ENCODE measurements at places on chromosomes 12 and 14. TPM values are rescaled to one million over a fixed set of nuclear protein-coding genes. Genes with fewer than 3 reads are reported as not detected.

- no peaks in the 10 kb centered on the region for H3K36me3 ChIP-seq
- no peak overlapping the region for H3K27ac ChIP-seq
- peaks cover 55% of the 10 kb centered on the region for H3K27me3 ChIP-seq
- peak overlapping the region; percentile 57 for H3K4me3 ChIP-seq
These were observed 2.2 kb downstream of the PRMT8 start for GRCh38 chr12:3493043-3493858.

DNA sequence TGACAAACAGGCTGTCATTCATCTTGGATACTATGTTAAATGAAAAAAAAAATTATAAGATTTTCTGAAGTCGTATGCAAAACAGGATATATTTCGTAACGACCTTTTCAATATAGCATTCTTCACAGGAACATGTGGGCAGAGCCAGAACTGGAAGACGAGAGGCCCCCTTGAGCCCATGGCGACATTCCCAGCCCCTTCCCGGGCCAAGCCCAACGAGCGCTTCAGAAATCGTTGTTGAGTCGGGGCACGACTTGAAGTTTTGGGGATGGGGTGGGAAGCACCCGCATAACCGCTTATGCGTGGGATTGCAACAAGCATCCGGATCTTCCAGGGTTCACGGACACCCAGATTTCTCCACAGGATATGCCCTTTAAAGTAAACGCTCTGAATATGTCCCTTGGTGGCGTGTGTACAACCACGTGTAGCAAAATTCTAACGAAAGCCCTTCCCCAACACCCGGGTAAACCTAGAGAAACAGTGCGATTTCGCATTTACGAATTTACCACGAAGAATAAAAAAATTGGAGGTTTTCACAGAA, 736 bp downstream of the C14orf39 start:
- H3K27ac ChIP-seq: no peak overlapping the region
- H3K27me3 ChIP-seq: no peaks in the 10 kb centered on the region
- DNase-seq: no peak
- no peaks in the 10 kb centered on the region for H3K4me1 ChIP-seq
- H3K4me3 ChIP-seq: peak overlapping the region; percentile 68

The ACSS3 gene
- total RNA-seq: 19.3 TPM

- H3K4me3 ChIP-seq: no peak overlapping the region
- peaks cover 87% of the 10 kb centered on the region for H3K36me3 ChIP-seq
- H3K4me1 ChIP-seq: no peaks in the 10 kb centered on the region
- no peak for DNase-seq
- H3K27ac ChIP-seq: no peak overlapping the region
These were observed 6.1 kb upstream of the LRP1-AS start for GRCh38 chr12:57153415-57153997.

GRCh38 chr12:119949145-119949544, 39.9 kb upstream of the BICDL1 start:
- no peaks in the 10 kb centered on the region for H3K4me1 ChIP-seq
- H3K27ac ChIP-seq: no peak overlapping the region
- no peaks in the 10 kb centered on the region for H3K27me3 ChIP-seq
- no peak overlapping the region for H3K4me3 ChIP-seq

- no peaks in the 10 kb centered on the region for H3K36me3 ChIP-seq
- H3K27ac ChIP-seq: no peak overlapping the region
- H3K4me1 ChIP-seq: no peaks in the 10 kb centered on the region
These were observed 173.5 kb downstream of the PAX9 start for GRCh38 chr14:36835128-36835527.

The CLEC4C gene
- total RNA-seq: 0.26 TPM

DNA sequence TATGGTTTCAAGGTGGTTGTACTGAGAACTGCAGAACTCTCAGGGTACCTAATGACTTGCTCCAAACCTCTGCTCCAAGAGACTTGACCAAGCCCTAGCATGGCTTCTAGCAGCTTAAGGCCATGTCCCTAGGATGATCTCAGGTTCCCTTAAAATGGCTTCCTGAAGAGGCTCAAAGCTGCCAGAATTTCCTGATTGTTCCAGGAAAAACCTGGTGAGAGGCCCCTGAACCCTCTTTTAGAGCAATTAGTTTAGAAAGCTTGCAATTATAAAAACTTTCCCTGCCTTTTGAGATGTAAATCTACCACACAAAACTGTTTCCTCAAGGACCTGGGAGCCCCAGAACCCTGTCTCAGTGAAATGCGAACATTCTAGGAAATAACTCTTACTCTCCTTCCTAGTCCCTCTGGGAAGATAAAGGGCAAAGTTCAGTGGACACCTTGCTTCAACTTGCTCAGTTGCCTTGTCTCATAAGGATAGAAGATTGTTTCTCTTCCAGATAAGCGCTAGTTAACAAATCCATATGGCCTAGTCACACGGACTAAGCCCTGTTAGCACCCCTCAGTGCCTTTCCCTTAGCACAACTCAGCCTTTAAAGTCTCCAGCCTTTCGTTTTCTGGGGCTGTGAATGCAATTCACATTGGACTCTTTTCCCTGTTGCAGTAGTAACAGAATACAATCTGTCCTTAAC, 2.5 kb downstream of the CMAS start:
- peaks cover 11% of the 10 kb centered on the region for H3K4me1 ChIP-seq
- H3K27me3 ChIP-seq: no peaks in the 10 kb centered on the region
- peak overlapping the region; percentile 73 for H3K4me3 ChIP-seq
- DNase-seq: peak; percentile 38
- peaks cover 7% of the 10 kb centered on the region for H3K36me3 ChIP-seq

GRCh38 chr12:69404851-69405565, 45.5 kb downstream of the YEATS4 start:
- H3K27me3 ChIP-seq: no peaks in the 10 kb centered on the region
- H3K36me3 ChIP-seq: no peaks in the 10 kb centered on the region
- no peak overlapping the region for H3K27ac ChIP-seq
- H3K4me3 ChIP-seq: no peak overlapping the region
- no peaks in the 10 kb centered on the region for H3K4me1 ChIP-seq
- DNase-seq: no peak

The ARHGEF25 gene
- total RNA-seq: 24.4 TPM

The KRT75 gene
- total RNA-seq: not detected

The CCNB1IP1 gene
- 165 TPM for total RNA-seq

DNA sequence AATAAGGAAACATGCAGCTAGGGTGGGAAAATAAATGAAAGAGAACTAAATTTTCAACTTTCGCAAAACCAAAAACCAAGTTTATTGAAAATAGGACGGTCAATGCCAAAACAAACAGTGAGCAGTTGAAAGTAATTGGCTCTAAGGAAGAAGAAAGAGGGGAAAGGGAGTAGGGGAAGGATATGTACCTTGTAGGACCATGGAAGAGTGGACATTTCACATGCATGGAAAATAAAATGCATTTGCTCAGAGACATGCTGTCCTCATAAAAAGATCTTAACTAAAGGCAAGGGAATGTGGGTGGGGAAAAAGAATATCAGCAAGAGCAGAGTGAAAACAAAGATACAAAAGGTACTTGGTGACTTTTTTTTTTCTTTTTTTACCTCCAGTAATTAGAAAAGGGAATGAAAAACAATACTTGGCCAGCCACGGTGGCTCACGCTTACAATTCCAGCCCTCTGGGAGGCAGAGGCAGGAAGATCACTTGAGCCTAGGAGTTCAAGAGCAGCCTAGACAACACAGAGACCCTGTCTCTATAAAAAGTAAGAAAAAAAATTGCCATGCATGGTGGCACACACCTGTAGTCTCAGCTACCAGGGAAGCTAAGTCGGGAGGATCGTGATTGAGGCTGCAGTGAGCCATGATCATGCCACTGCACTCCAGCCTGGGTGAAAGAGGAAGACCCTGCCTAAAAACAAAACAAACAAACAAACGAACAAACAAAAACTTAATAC, 6.6 kb downstream of the TXNDC16 start:
- DNase-seq: no peak
- no peaks in the 10 kb centered on the region for H3K27me3 ChIP-seq
- H3K36me3 ChIP-seq: 0 out of 2 replicates have a peak, but pooled peaks cover 4% of the 10 kb centered on the region
- H3K4me1 ChIP-seq: no peaks in the 10 kb centered on the region
- H3K4me3 ChIP-seq: no peak overlapping the region

The TNS2 gene
- total RNA-seq: 4.5 TPM

GRCh38 chr14:98404811-98405210, 867.2 kb downstream of the BCL11B start:
- no peaks in the 10 kb centered on the region for H3K27me3 ChIP-seq
- no peaks in the 10 kb centered on the region for H3K36me3 ChIP-seq
- no peak overlapping the region for H3K27ac ChIP-seq
- H3K4me1 ChIP-seq: no peaks in the 10 kb centered on the region

The CD9 gene
- total RNA-seq: 131 TPM

DNA sequence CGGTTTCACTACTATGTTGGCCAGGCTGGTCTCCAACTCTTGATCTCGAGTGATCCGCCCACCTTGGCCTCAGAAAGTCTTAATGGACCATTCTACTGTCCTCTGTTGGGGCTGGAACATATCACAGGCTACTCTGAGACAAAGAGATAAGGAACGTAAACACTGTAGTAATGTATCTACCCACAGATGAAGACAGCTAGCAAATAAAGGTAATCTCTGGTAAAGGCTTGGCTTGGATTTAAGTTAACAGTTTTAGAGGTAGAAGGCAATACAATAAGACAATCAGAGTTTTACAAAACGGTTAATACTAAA, 44.6 kb upstream of the ISM2 start:
- H3K27ac ChIP-seq: no peak overlapping the region
- H3K4me3 ChIP-seq: no peak overlapping the region
- H3K4me1 ChIP-seq: no peaks in the 10 kb centered on the region
- DNase-seq: no peak
- no peaks in the 10 kb centered on the region for H3K36me3 ChIP-seq
- H3K27me3 ChIP-seq: no peaks in the 10 kb centered on the region

Data from H9 (cell line).